ENCODE measurements at places on chromosomes 6 and 20.

- no peak for DNase-seq
Measured at GRCh38 chr20:47118641-47119040, 224.0 kb downstream of the EYA2 start.

GRCh38 chr6:46655803-46656202 lies 3.0 kb downstream of the SLC25A27 start:
- DNase-seq, result no peak

DNA sequence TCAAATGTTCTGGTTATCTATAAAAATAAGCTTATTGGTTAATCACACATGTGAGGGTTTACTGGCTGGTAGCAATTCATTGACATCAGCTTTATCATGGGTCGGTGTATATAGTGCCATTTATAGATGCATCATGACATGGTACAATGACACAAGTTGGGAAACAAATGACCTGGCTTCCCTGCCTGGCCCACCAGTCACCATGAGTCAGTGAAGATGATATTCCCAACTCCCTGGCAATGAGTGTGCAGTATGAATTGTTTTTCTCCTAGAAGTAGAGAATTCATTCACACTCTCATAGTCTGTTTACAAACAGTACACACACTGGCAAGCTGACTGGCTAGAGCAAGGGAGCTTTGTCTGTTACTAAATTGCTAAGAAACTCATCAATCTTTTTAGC lies 37.2 kb upstream of the CALHM6 start:
- no peak for DNase-seq

- DNase-seq, result peak; percentile 10
Measured at GRCh38 chr6:170438402-170438753, 114.7 kb downstream of the PSMB1 start.

DNA sequence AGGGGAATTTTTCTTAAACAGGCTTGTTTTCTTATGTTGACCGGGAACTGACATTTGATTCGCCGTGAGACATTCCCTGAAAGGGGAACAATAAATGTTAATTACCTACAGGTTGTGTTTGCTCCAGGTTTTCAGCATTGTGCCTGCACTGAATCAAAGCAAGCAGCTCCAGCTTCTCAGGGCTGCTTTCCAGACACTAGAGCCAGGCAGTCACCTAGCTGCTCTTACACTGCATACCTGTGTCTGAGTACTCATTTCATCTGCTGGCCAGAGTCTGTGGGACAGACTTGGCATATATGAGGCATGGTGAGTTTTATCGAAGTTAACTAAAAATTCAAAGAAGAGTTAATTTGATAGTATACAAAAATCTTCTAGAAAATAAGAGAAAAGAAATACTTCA lies 951.8 kb upstream of the MAP3K7 start:
- no peak for DNase-seq

DNA sequence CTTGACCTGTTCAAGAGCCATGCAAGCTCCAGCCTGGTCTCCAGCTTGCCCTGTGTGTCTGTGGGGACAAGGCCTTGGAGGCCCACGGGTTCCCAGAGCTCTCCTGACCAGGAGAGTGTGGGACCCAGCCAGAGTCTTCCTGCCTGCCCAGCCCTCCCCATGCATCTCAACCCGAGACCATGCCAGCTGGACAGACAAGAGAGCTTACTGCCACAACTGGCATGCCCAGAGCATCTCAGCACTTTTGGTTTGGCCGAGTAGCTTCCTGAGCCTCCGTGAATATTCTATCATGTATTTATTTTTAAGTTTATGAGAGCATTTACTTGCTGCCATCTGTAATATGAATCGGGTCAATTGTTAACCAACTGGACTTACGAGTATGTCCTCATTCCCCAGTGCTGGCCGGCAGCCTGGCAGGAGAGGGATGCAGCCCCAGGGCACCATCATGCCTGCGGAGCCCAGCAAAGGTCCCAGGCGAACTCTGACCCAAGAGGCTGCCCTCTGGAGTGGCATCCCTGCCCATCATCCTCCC lies 14.9 kb downstream of the IP6K3 start:
- no peak for DNase-seq

DNA sequence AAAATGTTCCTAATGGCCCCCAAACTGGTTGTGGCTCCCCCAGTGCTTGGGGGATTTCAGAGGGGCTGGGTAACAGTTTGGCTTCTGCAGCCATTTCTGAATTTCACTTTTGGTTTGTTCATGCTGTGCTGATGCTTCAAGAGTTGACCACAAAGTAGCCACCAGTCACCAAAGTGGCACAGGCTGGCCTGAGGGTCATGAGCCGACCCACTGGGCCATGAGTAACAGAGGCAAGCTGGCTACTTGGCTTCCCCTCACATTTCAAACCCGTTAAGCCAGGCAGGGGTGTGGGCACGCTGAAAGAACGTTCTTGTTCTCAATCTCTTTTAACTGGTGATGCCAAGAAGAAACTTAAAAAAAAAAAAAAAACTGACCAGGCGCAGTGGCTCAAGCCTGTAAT lies 15.1 kb upstream of the NXT1 start:
- no peak for DNase-seq

GRCh38 chr6:37311741-37312473 lies 41.9 kb upstream of the RNF8 start:
- DNase-seq, result no peak

GRCh38 chr6:48032151-48032550 lies 78.8 kb downstream of the PTCHD4 start:
- DNase-seq, result no peak

DNA sequence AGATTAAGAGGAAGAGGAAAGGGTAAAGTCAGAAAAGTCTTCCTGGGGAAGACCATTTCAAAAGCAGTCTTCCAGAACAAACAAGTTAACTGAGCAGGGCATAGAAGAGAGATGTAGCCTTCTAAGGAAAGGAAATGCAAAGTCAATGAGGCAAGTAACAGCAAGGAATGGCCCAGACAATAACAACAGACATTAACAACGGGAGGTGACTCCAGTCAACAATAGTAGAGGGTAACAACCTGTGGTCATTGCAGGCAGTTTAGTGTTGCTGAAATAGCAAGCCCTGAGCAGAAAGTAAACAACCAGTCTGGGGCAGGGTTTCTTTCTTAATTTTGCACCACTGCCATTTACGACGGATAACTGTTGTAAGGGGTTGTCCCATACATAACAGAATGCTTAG lies 2.1 kb downstream of the MDN1 start:
- no peak for DNase-seq

DNA sequence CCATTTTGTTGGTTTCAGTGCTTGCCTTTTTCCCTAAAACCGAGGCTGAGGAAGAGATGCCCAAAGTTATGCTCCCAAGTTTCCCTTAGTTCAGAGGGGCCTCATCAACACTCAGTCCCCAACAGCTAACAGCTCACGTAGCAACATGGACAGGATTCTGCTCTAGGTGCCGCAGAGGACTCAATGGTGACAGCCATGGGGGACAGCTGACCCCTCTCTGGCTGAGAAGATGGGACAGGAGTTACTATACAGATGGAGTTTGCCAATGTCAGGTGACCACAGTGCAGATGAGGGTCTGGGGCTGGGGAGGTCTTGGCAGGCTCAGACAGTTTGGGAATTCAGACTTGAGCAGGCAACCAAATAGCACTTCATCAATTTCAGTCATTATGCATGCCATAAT lies 67.3 kb downstream of the NPEPL1 start:
- no peak for DNase-seq

- DNase-seq, result no peak
Measured at GRCh38 chr6:43913375-43914271, 143.6 kb downstream of the VEGFA start.

DNA sequence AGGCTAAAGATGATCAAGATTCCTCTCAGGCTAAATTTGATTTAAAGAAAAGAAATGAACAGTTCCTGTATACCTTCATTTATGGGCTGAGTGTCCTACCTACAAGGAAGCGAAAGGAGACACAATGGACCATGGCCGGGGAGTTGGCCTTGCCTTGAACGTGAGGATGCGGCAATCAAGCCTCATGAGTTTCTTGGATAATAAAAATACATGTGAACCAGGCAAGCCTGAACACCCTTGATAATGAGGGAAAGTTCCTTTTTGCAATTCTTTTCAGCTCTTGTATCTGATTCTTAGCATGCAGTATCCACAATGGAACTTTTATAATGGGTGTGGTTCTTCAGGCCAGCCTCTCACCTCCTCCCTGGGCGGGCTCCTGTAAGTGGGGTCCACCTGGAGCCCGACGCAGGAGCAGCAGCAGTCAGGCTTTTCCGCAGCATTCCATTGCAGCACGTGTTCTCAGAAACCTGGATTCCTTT lies 83.8 kb downstream of the RNASET2 start:
- no peak for DNase-seq

DNA sequence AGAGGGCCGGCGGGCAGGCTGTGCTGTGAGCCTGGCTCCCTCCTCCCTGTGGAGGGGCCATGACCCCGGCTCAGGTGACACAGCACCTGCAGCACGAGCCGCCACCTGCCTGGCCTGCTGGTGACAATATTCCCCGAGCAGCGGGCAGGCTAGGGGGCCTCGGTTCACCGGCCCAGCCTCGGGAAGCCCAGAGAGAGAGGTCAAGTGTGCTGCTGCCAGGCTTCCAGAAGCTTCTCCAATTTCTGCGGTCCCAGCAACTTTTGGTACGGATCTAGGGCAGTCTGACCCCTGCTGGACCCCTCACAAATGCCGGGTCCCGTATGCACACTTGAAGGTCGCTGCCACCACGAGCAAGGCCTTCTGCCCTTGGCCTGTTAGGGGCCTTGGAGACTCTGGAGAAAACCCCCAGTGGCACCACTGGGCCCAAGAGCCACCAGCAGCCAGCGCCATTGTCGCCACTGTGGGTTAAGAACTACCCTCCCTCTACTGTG lies 38.6 kb upstream of the NOL4L start:
- no peak for DNase-seq

All from NCI-H2081 treated with DMSO at 0.1 percent for 48 hours (cell line).